ENCODE measurements at places on chromosomes 1 and 21. TPM values are rescaled to one million over a fixed set of nuclear protein-coding genes. Genes with fewer than 3 reads are reported as not detected.

DNA sequence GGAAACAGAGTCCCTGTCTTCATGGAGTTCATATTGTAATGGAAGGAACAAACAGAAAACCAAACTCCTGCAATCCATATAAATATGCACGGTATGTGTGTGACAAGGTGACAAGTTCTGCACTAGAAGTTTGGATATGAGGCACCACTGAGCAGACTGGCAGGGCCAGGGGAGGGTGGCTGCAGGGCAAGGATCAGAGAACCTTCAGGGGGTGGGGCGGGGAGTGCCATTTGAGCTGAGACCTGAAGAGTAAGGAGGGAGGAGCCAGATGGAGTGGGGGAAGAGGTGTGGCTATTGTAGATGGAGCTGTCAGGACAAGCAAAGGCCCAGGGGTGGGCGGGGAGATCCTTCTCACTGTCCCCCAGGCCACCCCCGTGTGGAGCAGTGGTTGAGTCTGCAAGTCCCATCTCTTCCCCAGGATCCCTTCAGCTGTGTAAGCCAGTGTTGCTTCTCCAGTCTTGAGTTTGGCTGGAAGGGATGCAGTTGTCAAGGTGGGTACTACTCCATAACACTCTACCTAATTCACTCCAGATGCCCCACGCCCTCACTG lies 76.4 kb downstream of the ATP5PO start:
- H3K4me1 ChIP-seq, result peaks cover 21% of the 10 kb centered on the region
- H3K36me3 ChIP-seq, result no peaks in the 10 kb centered on the region
- no peak overlapping the region for H3K27ac ChIP-seq
- DNase-seq, result no peak
- no peak overlapping the region for H3K4me3 ChIP-seq
- no peaks in the 10 kb centered on the region for H3K27me3 ChIP-seq

DNA sequence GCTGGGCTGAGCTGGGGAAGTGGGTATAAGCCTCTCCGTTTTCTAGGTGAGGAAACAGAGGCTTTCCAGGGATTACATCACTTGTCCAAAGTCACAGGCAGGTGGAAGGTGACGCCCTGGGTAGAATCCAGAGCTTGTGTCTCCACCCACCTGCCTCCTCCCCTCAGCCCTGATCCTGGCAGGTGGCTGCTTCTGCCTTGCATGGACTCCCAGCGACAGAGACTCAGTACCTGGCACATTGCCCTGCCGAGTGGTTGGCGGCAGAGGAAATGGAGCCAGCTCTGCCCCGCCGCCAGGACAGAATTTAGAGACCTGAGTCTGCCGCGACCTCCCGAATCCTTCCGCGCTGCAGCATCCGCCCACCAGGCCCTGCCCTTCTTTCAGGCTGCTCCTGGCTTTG lies 2.1 kb downstream of the PLA2G2E start:
- no peak overlapping the region for H3K4me3 ChIP-seq
- no peaks in the 10 kb centered on the region for H3K36me3 ChIP-seq
- DNase-seq, result no peak
- peaks cover 8% of the 10 kb centered on the region for H3K27me3 ChIP-seq

DNA sequence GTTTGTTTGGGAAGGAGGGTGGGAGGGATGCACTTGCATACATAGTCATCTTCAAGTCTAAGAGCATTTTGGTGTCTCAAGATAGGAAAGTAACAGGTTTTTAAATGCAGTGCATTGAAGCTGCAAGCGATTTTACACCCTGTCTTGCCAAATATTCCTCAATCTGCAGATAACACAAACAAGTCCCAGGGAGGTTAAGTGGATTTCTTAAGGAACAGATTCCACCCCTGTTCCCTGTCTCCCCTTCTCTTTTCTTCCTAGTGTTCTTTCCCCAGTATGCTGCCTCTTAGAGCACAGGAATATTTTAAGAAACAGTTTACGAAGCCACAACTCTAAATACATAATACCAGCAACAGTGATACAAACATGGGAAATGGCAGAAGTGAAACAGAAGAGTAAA lies 389.9 kb downstream of the PLPP3 start:
- H3K27ac ChIP-seq, result no peak overlapping the region
- H3K27me3 ChIP-seq, result no peaks in the 10 kb centered on the region
- DNase-seq, result no peak
- H3K4me3 ChIP-seq, result no peak overlapping the region
- peaks cover 40% of the 10 kb centered on the region for H3K4me1 ChIP-seq
- no peaks in the 10 kb centered on the region for H3K36me3 ChIP-seq

LCE6A gene
- total RNA-seq, result not detected

MOB3C gene
- 15.3 TPM for total RNA-seq

LZIC gene
- 40.2 TPM for total RNA-seq
